ENCODE measurements at places on chromosomes 2 and 18.

GRCh38 chr2:80968450-80968849 lies 663.9 kb upstream of the LRRTM1 start:
- DNase-seq: no peak

- no peak for DNase-seq
Observed at GRCh38 chr2:118687192-118687591, 160.3 kb downstream of the EN1 start.

- DNase-seq: no peak
Observed at GRCh38 chr18:55907453-55908175, 319.6 kb upstream of the TCF4 start.

GRCh38 chr18:24319757-24320156 lies 77.9 kb downstream of the OSBPL1A start:
- no peak for DNase-seq
